ENCODE measurements at places on chromosomes 2 and 18.
A peak's percentile ranks its signal among the peaks of the same experiment; 100 is the strongest.

DNA sequence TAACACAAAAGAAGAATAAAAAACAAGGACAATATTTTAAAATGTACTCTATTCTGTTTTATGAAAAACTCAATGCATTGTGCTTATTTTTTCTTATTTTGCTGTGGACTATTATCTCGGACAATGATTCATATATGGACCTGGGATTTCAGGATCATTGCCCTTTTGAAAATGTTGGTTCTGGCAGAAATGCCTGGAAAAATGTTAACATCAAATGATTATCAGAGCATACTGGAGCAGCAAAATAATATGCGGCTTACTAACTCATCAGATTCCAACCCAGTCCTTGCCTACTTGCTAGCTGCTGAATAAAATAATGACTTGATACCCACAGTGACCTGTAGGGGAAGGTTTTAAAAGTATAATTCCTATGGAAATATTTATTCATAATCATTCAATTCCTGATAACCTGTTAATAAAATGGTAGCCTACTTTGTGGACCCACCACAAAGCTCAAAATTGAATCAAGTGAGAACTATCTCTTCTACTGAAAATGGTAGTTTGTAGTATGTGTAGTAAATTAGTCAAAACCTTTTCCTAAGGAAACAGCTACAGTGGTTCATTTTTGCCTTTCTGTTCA, 117.4 kb downstream of the NEB start:
- no peak for DNase-seq

DNA sequence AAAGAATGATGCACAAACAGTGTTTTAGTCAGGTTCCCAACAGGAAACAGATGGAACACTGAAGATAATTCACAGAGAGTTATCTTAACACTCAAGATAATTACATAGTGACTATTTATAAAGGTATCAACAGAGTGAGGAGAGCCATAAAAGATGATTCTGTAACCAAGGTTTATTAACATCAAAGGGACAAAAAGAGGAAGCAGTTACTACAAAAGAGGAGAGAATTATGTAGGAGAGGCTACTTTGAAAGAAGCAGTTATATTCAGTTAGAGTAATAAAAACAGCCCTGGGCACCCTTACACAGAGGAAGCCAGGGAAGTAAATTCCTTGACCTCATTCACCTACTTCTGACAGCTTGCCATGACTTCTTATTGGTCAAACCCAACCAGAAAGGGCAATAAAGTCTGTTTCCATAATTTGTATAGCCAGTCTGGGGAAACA, 326.5 kb upstream of the SLC39A10 start:
- no peak for DNase-seq

DNA sequence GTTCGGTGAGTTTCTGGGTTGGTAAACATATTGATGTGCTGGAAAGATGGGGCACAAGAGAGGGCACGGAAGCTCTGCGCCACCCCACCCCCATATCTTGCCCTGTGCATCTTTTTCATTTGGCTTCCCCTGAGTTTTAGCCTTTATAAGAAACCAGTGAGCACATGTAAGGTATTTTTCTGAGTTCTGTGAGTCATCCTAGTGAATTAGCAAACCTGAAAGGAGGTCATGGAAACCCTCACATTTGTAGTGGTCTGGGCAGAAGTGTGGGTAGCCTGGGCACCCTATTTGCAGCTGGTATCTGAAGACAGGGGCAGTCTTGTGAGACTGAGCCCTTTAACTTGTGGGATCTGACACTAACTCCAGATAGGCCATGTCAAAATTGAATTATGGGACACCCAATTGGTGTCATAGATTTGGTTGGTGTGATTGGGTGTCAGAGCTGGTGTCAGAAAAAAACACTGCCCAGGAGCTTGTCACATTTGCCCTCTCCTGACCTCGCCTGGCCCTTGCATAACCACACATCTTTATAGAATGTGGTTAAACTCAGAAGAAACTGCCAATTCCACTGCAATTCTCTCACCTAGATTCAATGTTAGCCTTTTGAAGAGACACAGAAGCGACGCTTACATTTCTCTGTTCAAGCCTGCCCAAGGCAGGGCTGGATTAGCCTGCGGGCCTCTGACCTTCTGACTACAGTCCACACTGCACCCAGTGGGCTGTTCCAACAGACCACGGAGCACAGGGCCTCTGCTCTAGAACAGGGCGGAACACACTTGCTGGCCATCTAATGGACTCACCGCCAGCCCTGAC, 12.0 kb upstream of the GALM start:
- DNase-seq = no peak

DNA sequence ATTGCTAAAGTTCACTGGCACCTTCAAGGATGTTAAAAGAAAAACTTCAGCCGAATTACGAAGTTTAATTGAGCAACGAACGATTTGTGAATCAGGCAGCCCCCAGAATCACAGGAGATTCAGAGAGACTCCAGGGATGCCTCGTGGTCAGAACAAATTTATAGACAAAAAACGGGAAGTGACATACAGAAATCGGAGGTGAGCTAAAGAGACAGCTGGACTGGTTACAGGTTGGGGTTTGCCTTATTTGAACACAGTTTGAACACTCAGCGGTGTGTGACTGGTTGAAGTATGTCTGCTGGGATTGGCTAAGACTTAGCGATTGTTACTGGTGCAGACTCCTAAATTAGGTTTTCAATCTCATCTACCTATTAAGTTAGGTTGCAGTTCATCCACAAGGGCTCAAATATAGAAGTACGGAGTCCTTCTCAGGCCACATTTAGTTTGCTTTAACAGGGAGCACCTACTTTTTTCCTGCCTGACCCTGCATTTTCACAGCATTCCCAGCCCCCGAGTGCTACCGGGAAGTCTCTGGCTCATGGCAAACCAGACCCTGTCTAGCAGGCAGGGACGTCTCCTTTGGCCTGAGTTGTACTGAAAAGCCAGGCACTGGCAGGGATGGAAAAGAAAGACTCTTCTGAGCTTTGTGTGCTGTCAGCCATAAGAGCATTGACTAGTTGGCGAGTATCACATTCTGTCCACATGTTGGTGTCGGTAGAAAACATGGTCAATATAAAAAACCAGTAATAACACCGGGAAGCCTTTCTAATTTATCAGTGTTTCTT, 41.1 kb downstream of the CDCA7 start:
- no peak for DNase-seq

DNA sequence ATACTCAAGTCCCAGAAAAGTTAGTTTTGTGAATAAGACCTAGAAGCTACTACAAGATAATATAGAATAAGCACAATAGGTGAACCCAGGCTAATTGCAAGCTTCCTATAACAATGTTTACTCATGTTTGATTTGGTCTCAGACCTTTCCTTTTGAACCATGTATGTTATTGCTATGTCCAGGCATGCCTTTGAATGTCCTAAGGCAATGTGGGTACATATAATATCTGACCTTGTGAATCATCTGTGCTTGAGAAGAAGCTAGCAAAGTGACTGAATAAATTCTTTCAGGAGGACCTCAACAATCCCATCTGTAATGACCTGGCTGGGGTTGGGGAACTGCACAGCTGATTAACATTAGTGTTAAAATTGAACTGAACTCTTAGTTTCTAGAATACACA, 1285.9 kb upstream of the CELF4 start:
- DNase-seq = no peak

DNA sequence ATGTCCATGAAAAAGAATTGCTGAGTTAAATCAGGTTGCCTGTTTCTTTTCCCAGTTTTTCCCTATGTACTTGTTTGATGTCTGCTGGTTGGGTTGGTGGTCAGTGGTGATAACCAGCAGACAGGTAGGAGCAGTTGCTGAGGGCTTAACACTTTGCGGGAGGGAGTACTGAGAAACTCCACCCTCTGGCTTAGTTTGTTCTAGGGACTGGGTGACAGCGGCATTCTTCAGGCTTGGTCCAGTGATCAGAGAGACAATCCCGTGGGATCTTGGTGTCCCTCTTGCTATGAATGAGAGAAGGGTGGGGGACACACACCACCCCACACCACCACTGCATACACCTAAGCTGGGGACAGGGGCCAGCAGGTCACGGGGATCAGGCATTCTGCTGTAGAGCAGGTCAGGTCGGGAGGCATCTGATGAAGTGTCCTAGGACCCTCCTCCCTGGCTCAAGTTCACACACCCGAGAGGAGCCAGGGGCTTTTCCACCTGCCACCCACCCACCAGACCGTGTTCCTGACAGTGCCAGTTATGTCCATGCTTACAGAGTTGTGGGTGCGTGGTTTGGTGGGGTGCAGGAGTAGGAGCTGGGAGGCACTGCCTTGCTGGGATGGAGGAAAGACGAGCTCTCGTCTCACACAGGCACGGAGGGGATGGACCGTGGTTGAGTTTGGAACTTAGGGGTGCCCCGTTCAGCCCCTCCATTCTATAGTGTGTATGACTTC, 21.3 kb upstream of the ALLC start:
- peak; percentile 17 for DNase-seq

- DNase-seq = no peak
These were observed 16.1 kb downstream of the NCK2 start for GRCh38 chr2:105760639-105761337.

DNA sequence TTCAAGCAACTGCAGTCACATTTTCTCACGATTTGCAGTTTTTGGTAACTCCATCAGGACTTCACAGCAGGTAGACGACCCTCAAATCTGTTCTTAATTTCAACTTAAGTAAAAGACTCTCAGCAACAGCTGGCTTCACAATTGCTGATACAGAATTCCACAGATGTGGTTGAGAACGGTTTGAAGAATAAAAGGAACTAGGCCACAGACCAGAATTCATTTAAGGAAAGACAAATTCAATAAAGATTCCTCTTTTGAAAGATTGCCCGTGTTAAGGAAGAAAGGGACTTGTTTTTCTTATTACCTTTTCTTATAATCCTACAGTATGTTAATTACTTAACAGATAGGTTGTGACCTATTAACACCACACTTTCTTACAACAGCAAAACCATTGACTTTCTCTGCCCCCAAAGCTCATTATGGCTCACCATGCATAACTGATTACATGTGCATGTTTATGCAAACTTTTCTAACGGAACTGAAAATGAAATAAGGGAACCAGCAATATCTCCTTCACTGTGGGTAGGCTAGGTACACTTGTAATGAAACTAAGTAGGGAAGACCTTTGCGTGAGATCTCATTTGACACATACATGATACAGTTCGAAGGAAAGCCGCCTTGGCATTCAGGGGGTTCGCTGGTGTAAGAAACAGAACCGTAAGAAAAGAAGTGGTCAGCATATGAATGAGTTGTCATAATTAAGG, 4.7 kb upstream of the ZNF516 start:
- no peak for DNase-seq

GRCh38 chr2:104473546-104473945, 380.4 kb upstream of the POU3F3 start:
- DNase-seq = no peak

DNA sequence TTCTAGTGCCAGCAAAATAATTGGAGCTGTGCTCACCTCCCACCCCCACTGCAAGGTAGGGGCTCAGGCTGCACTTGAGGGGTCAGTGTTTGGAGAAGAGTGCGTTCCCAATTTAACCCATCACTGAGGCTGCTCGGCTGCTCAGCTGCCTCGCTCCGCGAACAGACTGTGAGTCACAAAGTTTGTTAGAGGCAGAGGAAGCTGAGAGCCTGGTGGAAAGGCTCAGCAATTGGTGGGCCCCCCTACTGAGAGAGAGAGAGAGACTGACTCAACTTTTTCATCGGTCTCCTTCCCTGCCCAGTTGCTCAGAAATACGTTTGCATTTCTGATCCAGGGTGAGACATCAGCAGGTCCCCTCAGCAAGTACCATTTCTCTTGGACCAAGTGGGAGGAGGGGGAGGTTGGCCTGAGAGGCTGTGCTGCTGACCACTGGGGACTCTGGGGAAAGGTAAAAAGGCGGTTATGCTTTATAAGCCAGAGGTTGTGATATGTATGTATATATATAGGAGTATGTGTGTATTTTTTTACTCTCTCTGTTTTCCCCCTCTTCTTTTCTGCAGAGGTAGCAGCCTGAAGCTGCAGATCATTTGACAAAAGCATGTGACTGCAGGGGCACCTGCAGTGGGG, 1.5 kb downstream of the EFR3B start:
- DNase-seq = peak; percentile 66

- no peak for DNase-seq
These were observed 45.4 kb upstream of the GORASP2 start for GRCh38 chr2:170883683-170884082.

DNA sequence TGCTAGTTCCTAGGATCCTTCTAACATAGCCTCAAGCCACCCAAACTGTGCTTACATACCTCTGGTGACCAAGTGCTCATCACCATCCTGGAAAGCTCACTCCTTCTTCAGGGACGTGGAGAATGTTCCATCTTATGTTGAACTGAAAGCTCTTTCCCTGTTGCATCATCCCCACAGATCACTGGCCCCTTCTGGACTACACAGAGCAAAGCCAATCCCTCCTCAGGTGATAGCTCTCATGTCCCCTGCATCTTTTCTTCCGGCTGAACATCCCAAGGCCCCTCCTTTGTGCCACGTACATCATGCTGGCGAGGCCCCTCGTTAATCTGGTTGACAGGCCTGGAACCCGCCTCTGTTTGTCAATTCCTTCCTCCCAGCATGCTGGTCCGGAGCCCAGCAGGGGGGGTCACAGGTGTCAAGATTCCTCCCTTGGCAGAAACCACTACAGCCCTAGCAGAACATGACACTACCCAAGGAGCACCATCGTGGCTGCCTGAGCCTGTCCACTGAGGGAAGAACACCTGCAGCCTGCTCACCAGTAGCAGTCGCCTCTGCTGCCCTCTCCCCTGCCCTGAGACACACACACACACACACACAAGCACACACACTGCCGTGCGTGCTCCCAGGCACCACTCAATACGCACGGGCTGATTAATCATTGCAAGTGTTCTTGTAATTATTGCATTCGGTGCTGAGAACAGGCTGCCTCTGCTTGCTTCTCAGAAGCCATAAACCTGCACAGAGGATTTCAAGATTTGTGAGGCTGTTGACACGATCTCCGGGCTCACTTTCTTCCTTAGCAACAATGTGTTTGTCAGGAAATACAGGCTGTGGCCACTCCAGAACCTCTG, 6.3 kb upstream of the KCNK3 start:
- DNase-seq = no peak

DNA sequence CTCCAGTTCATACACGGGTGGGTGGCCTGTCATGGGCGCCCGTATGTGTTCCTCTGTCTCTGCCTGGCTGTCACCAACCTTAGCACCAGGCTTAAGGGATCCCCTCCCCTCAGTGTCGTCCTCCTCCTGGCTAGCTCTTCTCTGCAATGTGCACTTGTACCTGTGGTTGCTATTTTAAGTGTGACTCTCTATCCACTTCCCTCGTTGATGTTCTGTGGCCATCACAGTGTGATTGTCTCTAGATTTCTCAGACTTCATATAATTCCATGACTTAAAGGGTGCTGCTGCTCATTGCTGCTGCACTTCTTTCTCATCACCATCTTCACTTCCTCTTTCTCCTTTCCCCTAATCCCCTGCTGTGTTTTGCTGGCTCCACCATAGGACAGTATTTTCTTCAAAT, 143.4 kb downstream of the EML6 start:
- no peak for DNase-seq

GRCh38 chr2:235052514-235053354, 100.9 kb downstream of the SH3BP4 start:
- no peak for DNase-seq

DNA sequence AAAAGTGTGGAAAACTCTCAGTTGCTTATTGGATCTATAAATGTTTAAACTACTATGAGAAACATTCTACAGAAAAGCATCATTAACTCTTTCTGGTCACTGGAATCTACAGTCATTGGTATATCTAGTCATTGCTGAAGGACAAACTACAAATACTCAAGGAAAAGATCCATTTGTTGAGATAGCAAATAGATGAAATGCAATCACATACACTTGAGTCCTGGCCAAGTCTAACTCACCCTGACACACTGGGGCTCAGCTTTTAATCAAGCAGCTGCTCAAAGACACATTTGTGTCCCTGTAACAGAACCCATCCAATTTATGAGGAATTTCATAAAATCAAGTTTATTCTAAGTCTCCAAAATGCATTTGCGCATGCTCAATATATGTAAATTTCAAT, 68.7 kb downstream of the CDH2 start:
- DNase-seq = no peak

- peak; percentile 88 for DNase-seq
These were observed 923 bp downstream of the FIGLA start for GRCh38 chr2:70789304-70790135.
